Testis (tissue), 5 donors: ENCODE measurements at places on chromosomes 2 and 18.

DNA sequence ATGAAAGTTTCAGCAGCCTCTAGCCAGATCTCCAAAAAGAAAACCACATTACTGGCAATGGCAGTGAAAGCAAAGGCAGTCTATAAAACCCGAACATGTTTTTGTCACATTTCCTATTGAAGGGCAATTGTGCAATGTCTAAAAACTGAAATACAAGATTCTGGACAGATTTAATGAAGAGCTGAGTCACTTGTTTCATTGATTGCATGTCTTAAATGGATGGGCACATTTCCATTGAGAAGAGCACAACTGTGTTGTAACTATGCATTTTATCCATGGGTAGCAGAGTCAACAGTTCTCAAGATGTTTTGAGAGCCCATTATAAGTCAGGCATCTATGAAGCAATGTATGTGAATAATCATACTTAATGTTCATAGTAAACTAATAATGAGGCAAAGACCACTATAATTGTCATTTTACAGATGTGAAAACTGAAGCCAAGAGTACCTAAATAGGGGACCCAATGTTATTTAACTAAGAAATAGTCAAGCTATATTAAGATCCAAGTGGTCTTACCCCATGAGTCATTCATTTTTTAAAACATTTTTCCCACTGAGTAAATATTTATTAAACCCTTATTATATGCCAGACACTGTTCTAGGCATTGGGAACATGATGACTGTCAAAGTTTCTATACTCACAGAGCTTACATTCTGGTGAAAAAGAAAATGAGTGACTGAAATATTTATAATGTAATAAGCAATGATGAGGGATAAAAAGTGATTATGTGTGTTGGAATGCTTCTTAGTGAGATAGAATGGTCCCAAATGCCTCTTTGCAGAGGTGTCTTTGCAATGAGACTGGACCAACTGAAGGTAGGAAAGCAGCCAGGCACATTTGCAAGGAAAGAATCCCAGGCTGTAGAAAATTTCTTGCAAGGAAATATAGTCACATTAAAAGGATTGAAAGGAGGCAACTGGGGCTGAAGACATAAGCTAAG is 818.9 kb upstream of the ACVR2A start:
- no peak for DNase-seq

DNA sequence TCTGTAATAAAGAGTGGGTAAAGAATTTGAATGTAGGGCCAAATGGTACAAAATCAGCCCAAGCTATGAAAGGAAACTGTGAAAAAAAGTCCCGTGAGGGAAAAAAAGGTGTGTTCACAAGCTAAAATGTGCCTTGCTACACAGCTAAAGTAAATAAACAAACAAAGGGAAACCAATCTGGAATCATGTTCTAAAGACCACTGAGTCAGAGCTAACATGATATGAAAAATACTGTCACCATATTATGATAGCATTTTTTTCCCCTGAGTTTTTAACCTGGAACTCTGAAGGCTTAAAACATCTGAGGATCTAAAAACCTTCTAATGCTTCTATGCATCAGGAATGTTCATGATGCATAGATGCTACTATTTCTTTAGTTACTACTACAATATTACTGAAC is 58.8 kb downstream of the SCN1A start:
- DNase-seq, result no peak

GRCh38 chr18:79534356-79534755 is 138.6 kb downstream of the NFATC1 start:
- no peak for DNase-seq

DNA sequence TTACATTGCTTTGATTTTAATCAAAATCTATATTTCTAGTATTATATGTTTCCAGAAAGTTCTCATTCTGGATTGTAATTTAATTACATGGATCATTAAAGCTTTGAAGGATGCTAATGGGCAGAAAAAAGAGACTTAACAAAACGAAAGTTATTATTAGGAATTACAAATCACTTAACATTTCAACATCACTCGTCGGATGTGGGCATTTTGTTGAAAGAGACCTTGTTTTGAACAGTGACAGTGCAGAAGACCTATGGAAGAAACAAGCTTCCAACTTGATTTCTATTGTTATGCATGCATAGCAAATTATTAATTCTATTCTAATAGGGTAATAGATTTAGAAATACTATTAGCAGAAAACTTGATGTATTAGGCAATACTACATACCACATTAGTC is 31.4 kb upstream of the DARS1 start:
- no peak for DNase-seq

- DNase-seq, result peak; percentile 43
Observed at GRCh38 chr2:120660771-120661459, 74.8 kb upstream of the GLI2 start.

- no peak for DNase-seq
Observed at GRCh38 chr18:74268175-74268574, 23.6 kb downstream of the CYB5A start.

GRCh38 chr2:239878686-239879085 is 146.5 kb downstream of the NDUFA10 start:
- DNase-seq, result peak; percentile 8
